Fibroblast of lung (primary cell): ENCODE measurements at places on chromosomes 5 and 9. TPM values are rescaled to one million over a fixed set of nuclear protein-coding genes. Genes with fewer than 3 reads are reported as not detected.

DNA sequence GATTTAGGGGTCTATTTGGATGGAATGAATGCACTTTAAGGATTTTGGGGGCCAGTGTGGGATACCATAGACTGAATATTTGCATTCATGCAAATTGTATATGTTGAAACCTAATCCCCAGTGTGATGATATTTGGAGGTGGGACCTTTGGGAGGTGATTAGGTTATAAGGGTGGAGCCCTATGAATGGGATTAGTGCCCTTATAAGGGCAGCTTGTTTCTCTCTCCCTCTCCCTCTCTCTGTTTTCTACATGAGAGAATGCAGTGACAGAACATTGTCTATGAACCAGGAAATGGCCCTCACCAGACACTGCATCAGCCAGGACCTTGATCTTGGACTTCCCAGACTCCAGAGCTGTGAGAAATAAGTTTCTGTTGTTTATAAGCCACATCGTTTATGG, 166.1 kb downstream of the MED10 start:
- no peak for DNase-seq

Gene ARID3C
- total RNA-seq = under 0.01 and 0.17 TPM in 2 replicates

DNA sequence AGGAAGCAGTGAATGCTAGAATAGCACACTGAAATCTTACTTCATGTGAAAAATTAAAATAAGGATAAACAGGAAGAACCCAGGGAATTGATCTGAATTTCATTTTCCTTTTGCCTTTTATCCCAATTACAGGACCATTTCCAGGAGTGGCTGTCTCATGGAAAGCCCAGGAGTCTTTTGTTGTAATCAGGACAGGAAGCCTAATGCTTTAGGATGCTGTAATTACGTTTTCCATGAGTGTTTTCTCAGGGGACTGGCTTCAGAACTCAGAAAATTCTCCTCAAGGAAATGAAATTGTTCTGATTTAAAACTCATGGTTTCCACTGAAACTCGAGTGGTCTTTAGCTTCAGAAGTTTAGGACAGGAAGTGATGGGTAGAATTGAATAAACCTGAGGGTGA, 56.6 kb upstream of the CAMK4 start:
- DNase-seq = no peak

DNA sequence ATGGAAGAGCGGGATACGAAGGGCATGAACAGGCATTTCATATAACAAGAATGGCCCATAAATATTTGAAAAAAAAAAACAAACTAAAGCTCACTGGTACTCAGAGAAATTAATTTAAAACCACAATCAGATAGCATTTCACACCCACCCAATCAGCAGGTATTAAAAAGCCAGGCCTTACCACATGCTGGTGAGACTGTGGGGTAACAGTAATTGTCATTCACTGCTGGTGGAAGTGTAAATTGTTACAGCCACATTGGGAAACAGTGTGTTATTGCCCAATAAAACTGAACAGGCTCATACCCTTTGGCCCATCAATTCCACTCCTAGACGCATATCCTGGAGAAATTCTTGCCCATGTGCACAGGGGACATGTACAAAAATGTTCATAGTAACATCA, 66.0 kb downstream of the PLAC8L1 start:
- no peak for DNase-seq

Gene PAXX
- 13.7 and 14.9 TPM in 2 replicates for total RNA-seq
